ENCODE measurements at places on chromosomes 16 and 17. TPM values are rescaled to one million over a fixed set of nuclear protein-coding genes. Genes with fewer than 3 reads are reported as not detected.
A peak's percentile ranks its signal among the peaks of the same experiment; 100 is the strongest.

- no peak for DNase-seq
Measured at GRCh38 chr16:52077607-52078006, 469.3 kb downstream of the TOX3 start.

GRCh38 chr17:21213638-21214014 is 335 bp downstream of the TMEM11 start:
- no peak for DNase-seq

DNA sequence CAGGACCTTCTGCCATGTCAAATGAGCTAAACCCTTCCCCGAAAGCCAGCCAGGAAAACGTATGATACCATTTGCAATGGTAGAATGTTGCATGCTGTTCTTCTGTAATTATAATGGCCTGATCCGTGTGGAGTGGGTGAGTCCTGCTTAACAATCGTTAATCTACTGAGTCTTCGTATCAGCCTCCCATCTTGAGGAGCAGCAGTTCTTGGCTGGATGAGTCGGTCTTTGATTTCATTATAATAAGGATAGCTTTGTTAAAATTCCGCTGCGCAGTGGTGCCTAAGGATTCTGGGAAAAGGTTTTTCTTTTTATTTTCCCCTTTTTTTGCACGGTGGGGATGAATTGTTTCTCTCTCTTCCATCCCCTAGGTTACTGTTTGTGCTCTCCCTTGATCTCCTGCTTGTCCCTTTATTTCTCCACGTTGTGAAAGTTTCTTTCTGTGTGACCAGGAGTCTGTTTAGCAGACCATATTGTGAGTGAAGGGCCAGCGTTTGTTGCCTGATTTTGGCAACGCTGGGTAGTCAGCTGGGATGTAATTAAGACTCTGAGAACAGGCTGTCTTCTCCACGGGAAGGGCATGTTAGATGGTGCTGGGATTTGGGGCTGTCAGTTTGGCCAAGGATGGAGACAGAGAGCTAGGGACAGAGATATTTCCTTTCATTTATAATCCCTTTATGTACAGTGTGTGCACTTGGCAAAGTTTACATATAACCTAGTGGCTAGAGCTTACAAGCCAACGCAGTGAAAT is 263.0 kb downstream of the FTO start:
- no peak for DNase-seq

Gene TBC1D3K
- total RNA-seq = not detected

Gene CRHR1
- total RNA-seq = not detected

DNA sequence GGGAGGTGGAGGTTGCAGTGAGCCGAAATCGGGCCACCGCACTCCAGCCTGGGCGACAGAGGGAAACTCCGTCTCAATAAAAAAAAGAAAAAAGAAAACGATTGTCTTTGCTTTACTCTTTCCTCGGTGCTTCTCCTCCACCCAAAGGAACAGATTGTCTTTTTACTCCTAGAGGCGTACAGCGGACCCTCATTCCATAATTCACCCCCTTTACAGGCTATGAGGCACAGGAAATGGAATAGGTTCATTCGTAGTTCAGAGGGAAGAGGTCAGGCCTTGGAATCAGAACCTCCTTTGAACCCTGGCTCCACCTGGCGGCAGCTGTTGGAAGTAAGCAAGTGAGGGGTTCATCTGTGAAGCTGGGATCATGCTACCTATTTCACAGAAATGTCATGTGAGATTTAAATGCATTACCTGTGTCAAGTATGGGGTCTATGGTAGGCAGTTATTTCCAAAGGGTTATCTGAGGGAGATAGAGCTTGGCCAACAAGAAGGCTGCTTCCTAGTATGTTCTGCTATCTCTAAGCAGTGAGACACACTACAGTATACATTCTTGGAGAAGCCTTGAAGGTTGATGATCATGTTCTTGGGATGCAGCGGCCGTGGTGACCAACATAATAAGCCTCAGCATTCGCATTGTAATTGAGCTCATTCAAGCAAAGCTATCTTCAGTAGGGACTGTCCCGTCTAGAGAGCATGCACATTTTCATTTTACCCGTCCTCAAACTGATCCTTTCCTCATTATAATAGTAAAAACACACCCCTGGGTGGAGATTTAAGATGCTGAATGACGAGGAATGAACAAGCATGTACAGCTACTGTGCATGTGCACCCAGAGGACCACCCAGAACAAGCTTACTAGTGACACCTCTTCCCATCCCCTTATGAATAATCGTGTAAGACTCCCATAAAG is 18.7 kb upstream of the ZNF689 start:
- peak; percentile 72 for DNase-seq

Gene AKAP1
- total RNA-seq = 35.7 TPM

DNA sequence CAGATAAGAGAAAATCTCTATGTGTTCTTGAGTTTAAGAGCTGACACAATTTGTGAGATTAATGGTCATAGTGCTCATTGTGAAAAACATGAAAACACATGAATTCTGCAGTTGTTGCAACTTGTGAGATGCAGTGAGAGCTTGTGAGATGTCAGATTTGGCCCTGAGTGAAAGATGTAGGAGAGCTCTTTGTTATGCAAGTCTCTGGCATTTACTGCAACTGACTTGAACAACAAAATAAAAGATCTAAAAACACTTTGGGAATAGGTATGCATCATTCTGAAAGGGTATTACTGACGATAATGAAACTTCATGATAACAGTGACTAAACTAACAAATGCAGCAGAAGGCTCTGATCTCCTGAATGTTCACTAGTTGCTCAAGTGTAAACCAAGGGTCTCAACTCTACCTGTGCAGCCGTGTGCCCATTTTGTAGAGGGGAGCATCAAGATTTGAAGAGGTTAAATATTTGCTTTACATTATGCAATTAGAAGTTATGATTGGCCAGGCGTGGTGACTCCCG is 50.8 kb upstream of the SMIM36 start:
- DNase-seq = no peak

- DNase-seq = no peak
Measured at GRCh38 chr16:12716658-12717057, 87.0 kb downstream of the CPPED1 start.

- no peak for DNase-seq
Measured at GRCh38 chr17:50015146-50015545, 20.1 kb upstream of the DLX3 start.

DNA sequence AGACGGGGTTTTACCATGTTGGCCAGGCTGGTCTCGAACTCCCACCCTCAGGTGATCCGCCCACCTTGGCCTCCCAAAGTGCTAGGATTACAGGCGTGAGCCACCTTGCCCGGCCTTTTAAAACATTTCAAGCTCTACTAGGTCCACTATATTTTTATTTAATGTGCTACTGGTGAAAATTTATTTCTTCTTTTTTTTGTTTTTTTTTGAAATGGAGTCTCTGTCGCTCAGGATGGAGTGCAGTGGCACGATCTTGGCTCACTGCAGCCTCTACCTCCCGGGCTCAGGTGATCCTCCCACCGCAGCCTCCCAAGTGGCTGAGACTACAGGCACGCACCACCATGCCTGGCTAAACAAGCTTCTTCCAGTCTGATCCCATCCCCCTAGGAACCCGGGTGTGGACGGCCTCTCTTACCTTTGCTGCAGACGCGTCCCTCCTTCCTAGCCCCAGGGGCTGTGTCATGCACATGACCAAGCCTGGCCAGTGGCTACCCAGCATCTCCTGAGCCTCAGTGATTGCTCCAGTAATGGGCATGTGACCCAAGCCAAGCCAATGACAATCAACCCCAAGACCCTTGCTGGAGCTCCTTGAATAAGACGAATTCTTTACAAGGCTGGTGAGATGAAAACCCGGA is 40.1 kb upstream of the LITAF start:
- DNase-seq = no peak

GRCh38 chr17:44005527-44006271 is 1.3 kb downstream of the NAGS start:
- peak; percentile 36 for DNase-seq

Gene MYO1D
- 12.7 TPM for total RNA-seq

DNA sequence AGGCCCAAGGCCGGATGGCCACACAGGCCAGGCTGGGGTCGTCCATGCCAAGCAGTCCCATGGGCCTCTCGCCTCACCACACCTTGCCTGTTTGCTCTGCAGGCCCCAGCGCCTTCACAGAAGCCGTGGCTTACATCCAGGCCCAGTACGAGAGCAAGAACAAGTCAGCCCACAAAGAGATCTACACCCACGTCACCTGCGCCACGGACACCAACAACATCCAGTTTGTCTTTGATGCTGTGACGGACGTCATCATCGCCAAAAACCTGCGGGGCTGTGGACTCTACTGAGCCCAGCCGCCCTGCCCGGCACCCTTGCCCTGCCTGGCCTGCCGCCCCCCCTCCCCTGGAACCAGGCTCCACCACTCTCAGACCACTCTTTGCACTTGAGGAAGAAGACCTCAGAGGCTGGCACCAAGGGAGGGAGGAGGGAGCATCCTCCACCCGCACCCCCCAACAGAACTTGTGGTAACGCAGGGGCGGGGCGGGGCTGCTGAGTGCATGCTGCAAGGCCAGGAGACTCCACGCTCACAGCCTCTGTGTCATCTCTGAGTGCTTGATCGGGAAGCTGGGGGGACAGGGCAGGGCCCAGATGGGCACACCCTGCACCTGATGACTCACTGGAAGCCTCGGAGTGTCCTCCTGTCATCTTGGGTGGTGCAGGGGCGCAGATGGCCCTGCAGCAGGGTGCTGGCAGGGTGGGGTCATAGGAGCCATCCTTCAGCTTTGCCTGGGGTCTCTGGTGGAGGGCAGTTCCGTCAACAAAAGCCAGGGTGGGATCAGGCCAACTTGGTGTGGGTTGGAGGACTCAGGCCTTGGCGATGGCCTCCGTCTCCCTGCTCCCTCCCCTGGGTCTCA is 81.5 kb downstream of the AMFR start:
- no peak for DNase-seq

GRCh38 chr16:79993629-79994209 is 393.2 kb upstream of the MAF start:
- DNase-seq = no peak

DNA sequence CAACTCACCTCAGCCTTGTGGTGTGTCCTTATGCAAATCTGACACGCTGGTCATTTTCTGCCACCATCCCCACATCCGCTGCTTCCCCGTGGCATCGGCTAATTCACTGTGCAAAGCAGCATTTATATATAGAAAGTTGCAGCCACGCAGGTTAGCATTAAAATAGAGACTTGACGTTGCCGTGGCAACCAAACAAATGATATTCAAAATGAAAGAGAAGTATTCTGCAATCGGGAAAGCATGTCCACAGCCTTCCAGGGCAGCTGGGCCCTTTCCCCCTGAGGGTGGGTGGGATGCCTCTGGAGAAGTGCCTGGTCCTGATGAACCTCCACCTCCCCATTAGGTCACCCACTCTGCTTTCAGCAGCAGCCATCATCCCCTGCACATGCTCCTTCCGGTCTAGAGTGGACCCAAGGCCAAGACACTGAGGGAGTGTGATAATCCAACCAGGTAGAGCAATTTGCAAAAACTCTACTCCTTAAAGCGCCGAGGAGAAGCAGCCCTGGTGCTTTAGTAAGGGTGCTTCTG is 138.7 kb downstream of the GAS7 start:
- no peak for DNase-seq

Gene NLK
- total RNA-seq = 14.0 TPM

Gene EVI2A
- total RNA-seq = 139 TPM

- DNase-seq = no peak
Measured at GRCh38 chr17:1755252-1755826, 6.5 kb upstream of the SERPINF1 start.

DNA sequence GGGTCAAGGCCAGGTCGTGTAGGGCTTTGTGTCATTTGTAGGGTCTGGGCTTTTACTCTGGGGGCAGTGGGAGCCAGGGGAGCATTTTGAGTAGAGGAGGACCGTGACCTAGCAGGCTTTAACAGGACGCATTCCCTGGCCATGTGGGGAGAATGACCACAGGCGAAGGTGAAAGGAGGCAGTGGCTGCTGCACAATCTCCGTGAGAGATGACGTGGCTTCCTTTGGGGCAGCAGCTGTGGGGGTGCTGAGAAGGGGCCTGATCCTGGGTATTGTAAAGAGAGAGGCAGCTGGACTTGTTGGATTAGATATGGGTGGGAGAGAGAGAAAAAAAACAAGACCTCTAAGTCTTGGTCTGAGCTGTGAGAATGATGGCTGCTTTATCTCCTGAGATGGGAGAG is 46.0 kb downstream of the KATNIP start:
- DNase-seq = no peak

- DNase-seq = no peak
Measured at GRCh38 chr16:70778901-70779309, 22.1 kb downstream of the VAC14 start.

- DNase-seq = no peak
Measured at GRCh38 chr17:44915321-44915726, at the start of gene GFAP. Gene GFAP (minus strand): TSS chr17:44915500. CDS start chr17:44915486, 14 bp downstream.

- no peak for DNase-seq
Measured at GRCh38 chr16:78543023-78543422, 443.6 kb downstream of the WWOX start.

- DNase-seq = no peak
Measured at GRCh38 chr16:12920739-12921138, 19.3 kb downstream of the SHISA9 start.

All from CD4-positive, alpha-beta memory T cell (primary cell).